CD4-positive, alpha-beta T cell treated with Interleukin-15 for 4 hours (primary cell): ENCODE measurements at places on chromosomes 3 and 15.

- DNase-seq, result peak; percentile 68
Observed at GRCh38 chr3:184229394-184230080, at the start of gene VWA5B2. TSS of gene VWA5B2 (plus strand) at chr3:184229585. CDS start at chr3:184230529, 944 bp downstream.

DNA sequence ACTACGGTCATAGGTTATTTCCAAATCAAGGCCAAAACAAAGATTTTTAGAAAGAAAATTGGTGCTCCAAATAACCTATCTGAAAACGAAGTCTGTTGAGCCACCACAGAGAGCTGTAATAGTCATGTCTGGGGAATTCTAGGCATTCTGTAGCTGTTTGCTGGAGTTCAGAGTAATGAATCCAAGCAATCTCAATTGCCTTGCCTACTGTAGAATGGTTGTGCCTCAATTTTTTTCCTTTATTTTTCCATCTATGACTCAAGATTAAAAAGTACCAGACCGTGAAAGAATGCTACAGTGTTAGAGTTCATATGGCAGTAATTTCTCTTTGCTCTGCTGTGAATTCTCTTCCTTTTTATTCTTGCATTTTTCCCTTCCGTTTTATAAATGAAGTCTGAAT is 1007.2 kb upstream of the ALCAM start:
- DNase-seq, result no peak

DNA sequence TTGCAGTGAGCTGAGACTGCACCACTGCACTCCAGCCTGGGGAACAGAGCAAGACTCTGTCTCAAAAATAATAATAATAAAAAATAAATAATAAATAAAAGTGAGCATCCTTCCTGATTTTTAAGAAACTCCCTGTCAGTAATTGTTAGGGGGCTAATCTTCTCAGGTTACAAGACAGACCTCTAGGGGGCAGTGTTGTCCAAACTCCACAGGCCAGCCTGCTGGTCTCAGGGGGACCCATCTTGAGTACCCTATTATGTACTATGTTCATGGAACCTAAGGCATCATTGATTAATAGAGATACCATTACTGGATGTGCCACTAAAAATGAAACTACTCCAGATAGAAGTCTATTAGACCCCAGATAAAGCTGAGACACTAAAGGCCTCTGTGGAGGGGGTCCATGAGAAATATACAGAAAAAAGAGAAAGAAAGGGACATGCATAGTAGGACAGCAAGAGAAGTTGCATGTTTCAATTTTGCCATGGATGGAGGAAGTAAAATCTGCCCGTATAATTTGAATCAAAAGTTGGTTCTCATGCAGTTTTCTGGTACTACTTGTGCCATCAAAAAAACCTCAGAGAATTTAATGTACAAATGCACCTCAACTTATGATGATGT is 85.5 kb upstream of the CDV3 start:
- peak; percentile 68 for DNase-seq

GRCh38 chr3:14297784-14298236 is 104.6 kb upstream of the SLC6A6 start:
- no peak for DNase-seq

GRCh38 chr15:56719774-56720555 is 13.3 kb downstream of the ZNF280D start:
- DNase-seq, result no peak

DNA sequence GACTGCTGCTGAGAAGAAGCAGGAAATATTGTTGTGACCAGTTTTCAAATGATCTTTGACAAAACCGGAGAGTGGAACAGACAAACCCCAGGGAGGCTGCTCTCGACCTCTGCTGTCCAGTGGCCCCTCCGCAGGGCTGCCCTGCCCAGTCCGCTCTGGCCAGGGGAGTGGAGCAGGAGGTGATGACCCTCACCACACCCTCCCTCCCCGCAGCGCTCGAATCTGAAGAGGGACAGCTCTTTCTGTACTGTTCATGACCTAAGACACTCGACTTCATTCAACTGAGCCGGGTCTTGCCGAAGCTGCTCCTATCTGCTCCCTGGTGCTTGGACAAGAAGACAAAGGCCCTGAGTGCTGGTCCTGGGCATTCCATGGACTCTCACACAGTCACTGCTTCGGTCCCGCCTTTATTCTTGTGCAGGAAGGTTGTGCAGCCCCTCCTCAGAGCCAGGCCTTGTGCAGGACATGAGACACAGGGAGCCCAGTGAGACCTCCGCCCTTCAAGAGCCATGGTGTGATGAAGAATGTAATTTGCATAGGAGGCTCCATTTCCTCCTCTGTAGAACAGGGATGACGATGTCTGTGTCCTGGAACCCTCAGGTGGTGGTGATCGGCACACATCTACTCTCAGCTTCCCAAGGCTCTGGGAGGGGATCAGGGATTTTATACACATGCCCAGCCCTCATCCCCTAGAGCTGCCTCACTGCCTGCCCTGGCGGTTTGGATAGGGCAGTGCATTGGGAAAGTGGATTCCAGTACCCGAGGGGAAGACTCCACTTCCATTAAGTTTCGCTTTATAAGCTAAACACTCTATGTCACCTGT is 97.1 kb upstream of the PRR20G start:
- no peak for DNase-seq
